SJSA1 (cell line): ENCODE measurements at places on chromosomes 2 and 18. TPM values are rescaled to one million over a fixed set of nuclear protein-coding genes. Genes with fewer than 3 reads are reported as not detected.

The TMEM198 gene
- 0.03 and 0.37 TPM in 2 replicates for total RNA-seq

The SMYD1 gene
- not detected in 2 replicates for total RNA-seq

The CCT7 gene
- total RNA-seq = 570 and 815 TPM in 2 replicates

- DNase-seq = no peak
These were observed 341.4 kb downstream of the LPIN1 start for GRCh38 chr2:12087671-12088380.

GRCh38 chr2:118851650-118852049 is 4.2 kb upstream of the EN1 start:
- DNase-seq = peak; percentile 38

DNA sequence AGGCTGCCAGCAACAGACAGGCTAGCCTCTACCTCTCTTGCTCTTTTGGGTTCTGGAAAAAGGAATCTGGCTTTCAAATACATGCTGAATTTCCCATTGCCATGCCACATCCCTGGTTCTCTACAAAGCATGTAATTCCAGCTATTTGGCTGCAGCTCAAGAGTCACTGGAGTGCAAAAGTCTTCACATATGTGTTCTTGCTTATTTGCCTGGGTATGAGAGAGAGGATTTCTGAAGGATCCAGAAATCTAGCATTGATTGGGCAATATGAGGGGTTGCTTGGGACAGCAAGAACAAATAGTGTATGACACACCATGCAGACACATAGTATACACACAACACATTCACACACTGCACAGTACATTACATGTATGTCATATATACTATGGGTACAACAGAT is 30.7 kb upstream of the LGALSL start:
- DNase-seq = no peak

The LAMA3 gene
- 0.25 and 0.61 TPM in 2 replicates for total RNA-seq

- no peak for DNase-seq
These were observed 2.3 kb downstream of the AGBL5 start for GRCh38 chr2:27053776-27054175.

- no peak for DNase-seq
These were observed 165.6 kb downstream of the SMAD7 start for GRCh38 chr18:48785091-48785614.

DNA sequence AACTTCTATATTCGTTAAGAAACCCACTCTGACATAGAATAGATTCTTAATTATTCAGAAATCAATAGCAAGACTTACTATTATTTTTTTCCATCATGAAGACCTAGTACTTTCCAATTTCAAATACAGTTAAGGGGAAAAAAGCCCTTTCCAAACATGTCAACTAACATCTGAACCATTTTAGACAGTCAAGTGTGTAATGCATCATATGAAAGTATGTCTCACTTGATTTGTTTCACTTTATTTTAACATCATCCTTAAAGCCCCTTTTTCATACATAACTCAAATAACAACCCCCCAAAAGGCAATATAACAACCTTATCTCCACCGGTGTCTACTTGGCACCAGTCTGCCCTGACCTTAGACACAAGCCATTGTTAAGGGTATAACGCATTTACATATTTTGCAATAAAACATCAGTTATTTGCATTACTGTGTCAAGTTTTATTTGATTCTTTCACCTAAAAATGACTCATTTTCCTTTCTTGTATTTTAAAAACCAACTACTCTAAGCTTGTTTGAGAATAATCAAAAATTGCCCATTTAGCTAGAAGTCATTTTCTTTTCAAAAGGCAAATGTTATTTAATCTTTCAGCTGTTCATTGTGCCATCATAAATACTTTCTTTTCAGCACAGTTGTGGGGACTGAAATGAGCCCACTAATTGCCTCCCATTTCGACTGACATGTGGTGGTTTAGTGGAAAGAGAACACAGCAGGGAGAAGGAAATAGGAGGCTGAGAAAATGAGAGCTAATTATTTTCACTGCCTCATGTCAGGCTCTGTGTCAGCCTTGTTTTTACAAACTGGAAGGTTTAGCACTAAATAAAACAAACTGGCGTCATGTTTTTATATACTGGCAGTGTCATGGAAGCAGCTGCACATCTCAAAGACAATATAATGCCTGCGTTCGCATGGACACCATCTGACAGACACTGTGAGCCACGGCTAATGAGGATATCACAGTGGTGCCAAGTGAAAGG is 104.7 kb upstream of the CDCA7 start:
- no peak for DNase-seq

- DNase-seq = no peak
These were observed 21.0 kb upstream of the ZBTB7C start for GRCh38 chr18:48430150-48430549.

DNA sequence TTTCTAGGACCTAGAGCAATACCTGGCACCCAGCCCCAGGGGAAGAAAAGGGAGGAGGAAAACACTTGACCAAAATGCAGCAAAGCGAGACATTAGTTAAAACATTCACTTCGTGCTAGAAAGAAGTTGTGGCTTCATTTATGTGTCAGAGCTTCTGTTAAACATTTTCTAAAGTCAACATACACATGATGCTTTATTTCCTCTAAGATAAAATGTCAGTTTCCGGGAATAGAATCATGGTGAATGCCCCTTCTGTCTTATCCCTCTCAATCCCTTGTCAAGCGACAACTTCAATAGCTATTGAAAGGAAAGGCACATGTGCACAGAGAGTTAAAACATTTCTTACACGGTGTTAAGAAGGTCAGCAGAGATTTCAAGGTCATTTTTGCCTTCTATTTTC is 404.6 kb upstream of the CWC22 start:
- no peak for DNase-seq
